ENCODE measurements at places on chromosomes 12 and 14.

GRCh38 chr12:16417058-16417457 lies 69.6 kb downstream of the MGST1 start:
- DNase-seq, result no peak

- no peak for DNase-seq
Measured at GRCh38 chr12:114982760-114983159, 298.8 kb upstream of the TBX3 start.

- no peak for DNase-seq
Measured at GRCh38 chr14:70011098-70011497, 131.9 kb downstream of the SMOC1 start.

DNA sequence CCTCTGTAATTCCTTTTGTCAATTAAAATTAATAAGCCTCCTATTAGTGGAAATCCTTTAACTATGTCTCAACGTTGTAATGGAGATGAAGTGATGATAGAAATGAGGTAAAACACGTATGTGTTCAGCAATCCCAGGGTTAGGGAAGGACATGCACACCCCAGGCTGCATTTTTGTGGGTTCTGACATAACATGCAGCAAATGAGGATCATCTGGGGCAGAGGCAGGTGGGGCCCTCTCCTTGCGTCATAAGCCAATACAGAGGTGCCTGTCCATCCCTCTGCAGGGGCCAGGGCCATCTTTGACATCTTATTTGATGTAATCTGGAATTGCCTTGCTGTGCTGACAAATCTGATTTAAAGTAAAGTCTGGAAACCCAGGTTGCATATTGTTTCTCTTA lies 73.2 kb downstream of the MYRFL start:
- DNase-seq, result no peak

GRCh38 chr12:24522736-24523135 lies 426.2 kb downstream of the BCAT1 start:
- no peak for DNase-seq

- no peak for DNase-seq
Measured at GRCh38 chr14:24534286-24534685, 26.2 kb upstream of the CMA1 start.

- no peak for DNase-seq
Measured at GRCh38 chr12:82937151-82937550, 250.4 kb downstream of the TMTC2 start.

- DNase-seq, result no peak
Measured at GRCh38 chr14:102584871-102585869, 7.3 kb upstream of the RCOR1 start.

DNA sequence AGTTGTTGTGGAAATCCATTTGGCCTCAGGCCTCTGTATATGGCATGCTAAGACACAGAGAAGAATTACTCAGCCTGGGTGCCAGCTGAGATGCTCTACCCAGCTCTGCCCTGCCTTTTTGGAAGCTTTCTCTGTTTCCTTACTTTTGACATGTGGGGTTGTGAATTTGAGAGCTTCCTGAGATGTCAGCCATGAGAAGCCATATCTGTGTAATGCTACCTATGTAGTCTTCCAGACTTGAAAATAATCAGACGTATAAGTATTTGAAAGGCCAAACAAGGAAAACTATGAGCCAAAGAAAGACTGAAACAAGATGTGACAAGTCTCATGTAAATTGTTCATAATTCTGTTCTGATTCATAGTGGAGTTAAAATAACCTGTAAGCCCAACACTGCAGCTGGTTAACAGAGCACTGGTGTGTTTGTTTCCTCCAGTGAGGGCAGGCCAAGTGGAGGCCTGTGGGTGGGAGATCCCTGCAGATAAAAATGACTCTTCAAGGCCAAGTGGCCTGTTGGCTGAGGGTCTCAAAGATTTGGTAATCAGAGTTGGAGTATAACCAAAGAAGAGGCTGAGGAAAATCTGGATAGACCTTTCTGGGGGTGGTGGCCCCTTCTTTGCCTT lies 94.0 kb downstream of the TMX1 start:
- no peak for DNase-seq

- DNase-seq, result no peak
Measured at GRCh38 chr12:116076399-116076798, 201.1 kb downstream of the MED13L start.

DNA sequence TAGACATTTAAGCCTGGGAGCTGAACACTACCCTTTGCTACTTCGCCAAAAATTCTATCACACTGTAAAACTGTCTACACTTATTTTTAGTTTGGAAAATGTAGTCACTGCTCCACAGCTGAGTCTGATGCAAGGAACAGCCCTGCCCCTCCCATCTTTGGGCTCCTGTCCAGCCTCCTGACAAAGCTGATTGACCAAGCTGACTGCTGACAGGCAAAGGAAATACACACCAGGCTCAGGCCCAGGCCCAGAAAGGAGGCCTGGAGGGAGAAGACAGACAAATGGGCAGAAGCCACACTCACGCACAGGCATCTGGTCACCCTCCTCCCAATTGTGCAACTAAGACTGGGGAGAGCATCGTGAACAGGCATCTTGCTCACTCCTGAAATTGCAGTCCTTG lies 55.3 kb downstream of the ISCA2 start:
- DNase-seq, result no peak

DNA sequence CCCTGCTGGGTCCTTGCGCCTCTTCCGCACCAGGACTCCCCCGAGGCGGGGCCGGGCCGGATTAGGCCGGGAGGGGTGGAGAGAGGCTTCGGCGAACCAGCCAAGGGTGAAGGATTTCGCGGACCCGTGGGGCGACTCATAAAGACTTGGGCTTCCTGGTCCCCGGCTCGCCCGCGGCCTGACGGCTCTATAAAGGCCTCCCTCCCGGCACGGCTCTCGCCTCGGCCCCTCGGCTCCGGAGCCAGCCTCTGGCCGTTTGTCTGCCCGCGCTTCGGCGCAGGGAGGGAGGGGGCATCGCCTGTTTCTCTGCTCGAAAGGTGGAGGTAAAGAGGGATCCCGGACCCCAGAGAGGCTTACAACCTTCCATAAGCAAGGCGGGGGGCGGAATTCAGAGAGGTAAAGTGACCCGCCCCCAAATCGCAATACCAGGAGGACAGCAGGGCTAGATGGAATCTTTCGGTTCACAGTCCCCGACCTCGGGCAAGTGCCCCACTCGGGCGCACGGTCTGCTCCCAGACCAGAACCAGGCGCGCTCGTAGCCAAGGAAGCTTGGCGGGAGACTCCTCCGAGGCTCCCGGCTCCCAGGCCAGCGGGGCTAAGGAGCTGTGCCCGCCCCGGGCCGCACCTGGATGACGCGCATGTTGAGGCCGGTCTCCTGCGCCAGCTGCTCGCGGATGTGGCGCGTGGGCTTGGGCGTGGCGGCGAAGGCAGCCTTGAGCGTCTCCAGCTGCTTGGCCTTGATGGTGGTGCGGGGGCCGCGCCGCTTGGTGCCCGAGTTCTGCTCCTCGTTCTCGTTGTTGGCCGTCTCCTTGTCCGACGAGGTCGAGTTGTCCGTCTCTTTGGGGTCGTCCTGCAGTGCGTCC lies 3.9 kb downstream of the LHX5 start:
- no peak for DNase-seq

- no peak for DNase-seq
Measured at GRCh38 chr14:62420847-62421246, 624.4 kb downstream of the KCNH5 start.

DNA sequence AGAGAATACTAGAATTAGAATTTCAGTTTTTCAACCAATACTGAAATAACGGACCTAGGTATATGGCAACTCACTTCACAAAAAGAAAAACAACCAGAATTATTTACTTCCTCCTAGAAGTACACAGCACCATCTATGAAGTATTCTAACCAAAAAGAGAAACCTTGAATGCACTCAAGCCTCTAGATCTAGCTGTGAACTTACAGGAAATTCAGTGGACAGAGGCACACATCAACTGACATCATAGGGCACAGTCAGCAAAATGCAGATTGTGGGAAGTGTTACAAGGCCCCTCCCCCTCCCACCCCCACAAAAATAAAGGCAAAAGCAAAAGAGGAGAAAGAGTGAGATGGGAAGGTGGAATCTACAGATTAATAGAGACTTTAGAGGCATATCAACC lies 102.4 kb downstream of the TMTC1 start:
- no peak for DNase-seq

All from HCT116 (cell line).